Astrocyte (in vitro differentiated cells and primary cell): ENCODE measurements at places on chromosomes 7 and 10. TPM values are rescaled to one million over a fixed set of nuclear protein-coding genes. Genes with fewer than 3 reads are reported as not detected.

ELN gene
- total RNA-seq = 0.75 and 0.89 TPM in 2 replicates

FANK1 gene
- 9.7 and 12.1 TPM in 2 replicates for total RNA-seq

NEUROG3 gene
- total RNA-seq = not detected in 2 replicates

TUBAL3 gene
- not detected in 2 replicates for total RNA-seq

AKR1E2 gene
- total RNA-seq = 0.91 and 1.4 TPM in 2 replicates

CDC14C gene
- total RNA-seq = 0.14 and 0.17 TPM in 2 replicates

A1CF gene
- total RNA-seq = not detected in 2 replicates

PDE6C gene
- total RNA-seq = not detected in 2 replicates

SKIDA1 gene
- 5.9 and 7.8 TPM in 2 replicates for total RNA-seq

CTAGE6 gene
- 0.18 TPM in 1 of 2 replicates, not detected in the other for total RNA-seq

LIPF gene
- total RNA-seq = not detected in 2 replicates

LAMB1 gene
- 403 and 411 TPM in 2 replicates for total RNA-seq

- H3K27ac ChIP-seq = no peak overlapping the region
- no peak overlapping the region for H3K4me3 ChIP-seq
- peaks cover 12% of the 10 kb centered on the region for H3K27me3 ChIP-seq
- H3K4me1 ChIP-seq = no peaks in the 10 kb centered on the region
- H3K36me3 ChIP-seq = no peaks in the 10 kb centered on the region
- DNase-seq = no peak
Measured at GRCh38 chr7:28258240-28258639, 77.6 kb upstream of the JAZF1 start.

DNA sequence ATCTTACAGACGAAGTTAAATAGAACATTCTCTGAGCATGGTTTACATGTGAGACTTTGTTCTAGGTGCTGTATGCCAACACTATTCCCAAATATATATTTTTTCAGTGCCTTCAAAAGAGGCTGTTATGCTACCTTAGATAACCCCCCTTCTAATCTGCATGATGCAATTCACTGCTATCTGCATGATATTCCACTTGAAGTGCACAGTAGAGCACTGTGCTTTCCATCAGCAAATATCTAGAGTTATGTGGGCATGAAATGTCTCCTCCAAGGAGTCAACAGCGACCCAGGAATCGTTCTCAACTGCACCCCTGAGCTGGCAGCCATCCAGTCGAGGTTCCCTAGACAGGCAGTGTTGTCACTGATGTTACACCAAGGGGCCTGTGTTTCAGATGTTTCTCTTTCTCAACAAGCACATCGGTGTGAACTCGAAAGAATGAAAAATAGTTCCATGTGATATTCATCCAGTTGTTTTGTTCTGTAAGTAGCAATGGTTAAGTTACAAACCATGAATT, 88.3 kb downstream of the PDE1C start:
- no peaks in the 10 kb centered on the region for H3K27me3 ChIP-seq
- H3K36me3 ChIP-seq = no peaks in the 10 kb centered on the region

GRCh38 chr10:31926765-31927564, 1.7 kb downstream of the ARHGAP12 start:
- no peaks in the 10 kb centered on the region for H3K27me3 ChIP-seq
- H3K4me1 ChIP-seq = peaks cover 14% of the 10 kb centered on the region
- DNase-seq = no peak
- no peaks in the 10 kb centered on the region for H3K36me3 ChIP-seq

DNA sequence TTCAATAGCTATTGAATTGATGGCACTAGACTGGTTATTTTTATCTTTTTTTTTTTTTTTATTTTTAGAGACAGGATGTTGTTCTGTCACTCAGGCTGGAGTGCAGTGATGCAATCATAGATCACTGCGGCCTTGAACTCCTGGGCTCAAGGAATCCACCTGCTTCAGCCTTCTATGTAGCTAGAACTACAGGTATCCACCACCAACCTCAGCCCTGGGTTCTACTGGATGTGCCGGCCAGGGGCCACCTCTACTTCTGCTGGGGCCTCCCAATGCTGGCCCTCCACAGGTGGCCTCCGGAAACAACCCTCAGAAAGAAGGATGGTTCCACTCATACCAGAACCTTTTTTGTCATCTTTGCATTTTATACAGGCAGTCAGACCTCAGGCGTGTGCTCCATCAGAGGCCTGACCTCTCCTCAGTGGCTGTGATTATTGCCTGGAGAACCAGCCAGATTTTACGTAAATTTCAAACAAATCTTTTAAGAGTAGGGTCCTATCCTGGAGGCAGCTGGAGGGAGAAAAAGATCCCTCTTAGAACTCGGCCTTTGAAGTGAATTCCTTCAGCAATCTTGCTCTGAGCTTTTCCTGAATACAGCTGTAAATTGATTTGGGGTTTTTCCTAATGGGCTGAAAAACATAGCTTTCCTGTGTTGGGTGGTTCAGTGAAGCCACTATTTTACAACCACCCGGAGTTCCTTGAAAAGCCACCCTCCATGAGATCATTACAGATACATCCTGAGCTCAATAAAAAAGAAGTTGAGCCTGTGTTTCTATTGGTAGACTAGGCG, 110.0 kb downstream of the SPAG6 start:
- H3K36me3 ChIP-seq = no peaks in the 10 kb centered on the region
- H3K4me3 ChIP-seq = no peak overlapping the region
- H3K4me1 ChIP-seq = no peaks in the 10 kb centered on the region

GRCh38 chr7:124792696-124793095, 27.1 kb upstream of the GPR37 start:
- H3K36me3 ChIP-seq = no peaks in the 10 kb centered on the region
- no peak overlapping the region for H3K27ac ChIP-seq
- H3K4me1 ChIP-seq = no peaks in the 10 kb centered on the region
- DNase-seq = no peak

DNA sequence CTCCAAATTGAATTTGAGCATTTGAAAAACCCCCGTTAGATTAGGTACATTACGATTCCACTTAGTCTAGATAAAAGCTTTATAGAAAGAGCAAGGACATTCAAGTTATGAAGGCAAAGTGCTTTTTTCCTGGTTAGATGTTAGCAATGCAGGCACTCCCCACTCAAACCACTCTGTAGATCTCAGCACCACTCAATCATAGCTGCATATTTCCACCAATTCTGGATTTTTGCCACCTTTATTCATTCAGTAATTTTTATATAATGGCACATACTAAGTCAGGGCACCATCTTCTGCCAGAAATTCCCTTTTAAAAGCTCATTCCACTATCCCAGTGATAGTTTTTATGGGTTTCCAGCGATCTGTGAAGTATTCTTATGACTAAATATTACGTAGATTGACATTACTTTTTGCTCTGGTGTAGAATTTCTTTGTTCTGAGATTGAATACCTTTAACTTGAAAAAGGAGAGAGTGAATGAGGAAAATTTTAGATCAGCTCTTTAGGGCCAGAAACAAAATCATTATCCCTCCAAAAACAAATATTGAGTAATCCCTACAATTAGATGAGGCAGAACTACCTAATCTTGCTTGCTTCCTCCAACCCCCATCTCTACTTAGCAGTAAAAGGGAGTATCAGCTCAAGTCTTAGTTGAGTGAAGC, 51.6 kb downstream of the RNLS start:
- no peaks in the 10 kb centered on the region for H3K36me3 ChIP-seq
- no peak overlapping the region for H3K27ac ChIP-seq
- H3K4me3 ChIP-seq = no peak overlapping the region
- DNase-seq = no peak
- no peaks in the 10 kb centered on the region for H3K4me1 ChIP-seq

DNA sequence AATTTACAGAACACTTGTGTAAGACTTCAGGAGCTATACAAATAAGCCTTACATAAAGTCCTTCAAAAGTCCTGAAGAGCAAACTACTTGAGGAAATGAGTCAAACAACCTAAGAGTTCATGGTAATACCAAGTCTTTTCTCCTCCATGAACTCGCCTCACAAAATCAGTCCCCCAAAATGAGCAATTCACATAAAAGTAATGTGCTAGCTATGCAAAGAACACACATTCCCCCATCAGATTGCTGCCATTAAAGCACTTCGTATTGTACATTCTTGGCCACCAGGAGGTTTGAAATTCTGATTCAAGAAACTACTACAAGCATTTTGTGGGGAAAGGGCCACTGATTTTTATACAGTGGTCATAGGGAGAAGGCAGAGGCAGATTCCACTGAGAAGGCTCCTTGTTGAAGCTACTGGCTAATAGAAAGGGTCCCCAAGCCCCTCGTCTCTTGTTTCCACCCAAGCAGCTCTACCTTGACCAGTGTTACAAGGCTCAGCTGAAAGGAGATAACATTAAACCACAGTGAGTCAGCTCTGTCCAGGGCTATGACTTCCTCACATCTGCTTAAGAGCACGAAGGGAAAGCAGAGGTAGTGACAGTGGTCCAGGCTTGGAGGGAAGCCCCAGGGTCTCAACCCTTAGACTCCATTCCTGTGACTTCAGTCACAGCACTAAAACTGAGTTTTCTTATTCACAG, 115.2 kb upstream of the CDK1 start:
- DNase-seq = peak; percentile 70
- no peaks in the 10 kb centered on the region for H3K36me3 ChIP-seq
- H3K4me1 ChIP-seq = peaks cover 19% of the 10 kb centered on the region
- H3K27ac ChIP-seq = peak overlapping the region; percentile 60
- no peaks in the 10 kb centered on the region for H3K27me3 ChIP-seq

DNA sequence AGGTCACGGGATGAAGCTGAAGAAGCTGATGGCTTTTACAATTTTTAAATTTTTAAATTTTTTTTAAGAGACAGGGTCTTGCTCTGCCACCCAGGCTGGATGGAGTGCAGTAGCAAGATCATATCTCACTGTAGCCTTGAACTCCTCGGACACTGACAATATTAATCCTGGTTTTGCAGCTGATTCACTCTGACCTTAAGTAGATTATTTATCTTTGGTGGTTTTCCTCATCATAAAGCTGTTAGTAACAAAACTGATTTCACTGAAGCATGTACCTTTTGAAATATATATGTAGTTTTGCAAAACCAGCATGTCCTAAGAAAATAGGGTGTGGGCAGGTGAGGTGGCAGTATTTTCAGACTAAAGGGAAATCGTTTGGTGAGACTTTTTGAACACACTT, 56.0 kb downstream of the DYNC2I1 start:
- DNase-seq = no peak
- H3K4me1 ChIP-seq = no peaks in the 10 kb centered on the region
- no peaks in the 10 kb centered on the region for H3K27me3 ChIP-seq

- no peak overlapping the region for H3K4me3 ChIP-seq
- H3K27ac ChIP-seq = peak overlapping the region; percentile 99
- H3K4me1 ChIP-seq = peaks cover 11% of the 10 kb centered on the region
Measured at GRCh38 chr7:6284461-6285360, 12.3 kb upstream of the CYTH3 start.

GRCh38 chr7:45573661-45574415, at the start of gene ADCY1:
ADCY1 (plus strand) TSS chr7:45574368; CDS start chr7:45574544, 176 bp downstream.
- H3K4me3 ChIP-seq = peak within 1 kb of the TSS; percentile 52
- no peak for DNase-seq
- peaks cover 6% of the 10 kb centered on the region for H3K4me1 ChIP-seq
- no peak within 1 kb of the TSS for H3K27ac ChIP-seq
- peaks cover 52% of the 10 kb centered on the region for H3K27me3 ChIP-seq

DNA sequence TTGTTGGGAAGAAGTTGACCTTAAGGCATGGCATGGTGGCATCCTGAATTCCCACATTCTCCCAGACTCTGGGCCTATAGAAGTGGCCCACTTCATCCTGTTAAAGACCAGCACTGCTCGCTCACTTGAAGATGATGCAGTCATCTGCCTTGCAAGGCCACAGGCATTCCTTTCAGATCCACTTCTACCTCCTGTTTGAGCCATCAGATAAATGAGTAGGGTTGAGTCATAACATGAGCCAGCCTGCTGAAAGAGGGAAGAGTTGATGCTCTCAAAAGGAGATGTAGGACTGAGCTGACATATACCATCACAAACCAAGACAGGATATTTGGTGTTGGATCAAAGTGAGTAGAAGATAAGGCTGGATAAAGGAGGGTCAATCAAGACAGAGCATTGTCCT, 1.5 kb upstream of the EBLN1 start:
- H3K36me3 ChIP-seq = no peaks in the 10 kb centered on the region
- DNase-seq = peak; percentile 11

DNA sequence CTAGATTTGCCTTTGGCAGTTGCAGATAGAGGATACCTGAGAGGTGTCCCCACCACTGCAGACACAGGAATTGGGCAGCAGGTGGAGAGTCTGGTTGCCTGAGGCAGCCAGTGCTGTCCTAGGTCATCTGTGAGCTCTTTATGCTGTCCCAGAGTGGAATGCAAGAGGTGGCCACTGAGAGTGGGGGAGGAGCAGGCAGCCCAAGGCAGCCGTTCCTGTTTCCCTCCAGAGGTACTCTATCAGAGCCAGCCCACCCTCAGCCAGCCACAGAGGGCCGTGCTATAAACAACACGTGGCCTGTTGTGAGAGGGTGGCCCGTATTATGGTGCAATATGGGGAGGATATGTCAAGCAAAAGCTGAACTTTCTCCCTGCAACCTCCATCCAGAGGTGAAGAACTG, 8.5 kb downstream of the LRRC18 start:
- DNase-seq = no peak
- H3K27ac ChIP-seq = no peak overlapping the region
- H3K27me3 ChIP-seq = no peaks in the 10 kb centered on the region
- H3K4me1 ChIP-seq = no peaks in the 10 kb centered on the region

DNA sequence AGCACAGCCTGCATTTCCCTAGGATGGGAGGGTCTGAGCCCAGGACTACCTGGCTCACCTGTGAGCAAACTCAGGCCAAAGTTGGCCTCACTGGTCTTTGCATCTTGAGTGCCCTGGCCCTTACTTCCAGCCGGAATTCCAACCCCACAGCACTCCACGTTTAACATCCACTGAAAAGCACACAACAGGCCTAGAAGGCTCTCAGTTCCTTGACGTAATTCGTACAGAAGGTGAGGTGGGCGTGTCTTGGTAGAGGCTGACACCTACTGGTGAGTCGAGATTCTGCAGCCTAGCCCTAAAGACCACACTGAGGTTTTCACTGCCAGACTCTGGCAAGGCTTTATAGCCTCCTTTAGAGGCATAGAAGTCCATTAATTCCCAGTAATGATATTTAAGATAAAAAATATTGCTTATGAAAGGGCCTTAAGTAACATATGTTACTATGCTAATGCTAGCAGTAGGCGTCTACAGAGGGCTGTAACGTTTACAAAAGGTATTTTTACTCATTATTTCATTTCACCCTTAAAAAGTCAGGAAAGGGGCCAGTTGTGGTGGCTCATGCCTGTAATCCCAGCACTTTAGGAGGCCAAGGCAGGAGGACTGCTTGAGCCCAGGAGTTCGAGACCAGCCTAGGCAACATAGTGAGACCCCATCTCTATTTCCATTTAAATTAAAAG, 95.8 kb downstream of the HIP1 start:
- H3K36me3 ChIP-seq = no peaks in the 10 kb centered on the region
- H3K27ac ChIP-seq = no peak overlapping the region
- peak; percentile 54 for DNase-seq
- H3K4me3 ChIP-seq = no peak overlapping the region
